Stimulated activated CD4-positive, alpha-beta T cell treated with anti-CD3 and anti-CD28 coated beads, Interleukin-1b, Interleukin-23, amount 100 ng/mL, for 48 hours (primary cell): ENCODE measurements at places on chromosomes 1 and 21.
A peak's percentile ranks its signal among the peaks of the same experiment; 100 is the strongest.

DNA sequence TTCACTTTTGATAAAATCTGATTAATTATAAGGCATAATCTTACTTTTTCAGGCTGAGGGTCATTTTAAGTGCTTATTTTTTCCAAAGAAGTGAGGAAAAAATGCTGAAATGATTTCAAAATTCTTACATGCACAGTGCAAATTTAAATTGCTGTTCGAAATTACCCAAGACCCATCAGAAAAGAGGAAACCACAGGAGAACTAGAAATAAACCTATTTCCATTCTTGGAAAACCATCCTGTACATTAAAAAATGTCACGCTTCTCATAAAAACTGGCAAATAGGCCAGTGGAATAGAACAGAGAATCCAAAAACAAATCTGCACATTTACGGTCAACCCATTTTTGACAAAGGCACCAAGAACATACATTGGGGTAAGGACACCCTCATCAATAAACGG, 414.9 kb downstream of the SMYD3 start:
- DNase-seq = no peak

GRCh38 chr1:221718381-221719277, 23.3 kb downstream of the DUSP10 start:
- DNase-seq = no peak

DNA sequence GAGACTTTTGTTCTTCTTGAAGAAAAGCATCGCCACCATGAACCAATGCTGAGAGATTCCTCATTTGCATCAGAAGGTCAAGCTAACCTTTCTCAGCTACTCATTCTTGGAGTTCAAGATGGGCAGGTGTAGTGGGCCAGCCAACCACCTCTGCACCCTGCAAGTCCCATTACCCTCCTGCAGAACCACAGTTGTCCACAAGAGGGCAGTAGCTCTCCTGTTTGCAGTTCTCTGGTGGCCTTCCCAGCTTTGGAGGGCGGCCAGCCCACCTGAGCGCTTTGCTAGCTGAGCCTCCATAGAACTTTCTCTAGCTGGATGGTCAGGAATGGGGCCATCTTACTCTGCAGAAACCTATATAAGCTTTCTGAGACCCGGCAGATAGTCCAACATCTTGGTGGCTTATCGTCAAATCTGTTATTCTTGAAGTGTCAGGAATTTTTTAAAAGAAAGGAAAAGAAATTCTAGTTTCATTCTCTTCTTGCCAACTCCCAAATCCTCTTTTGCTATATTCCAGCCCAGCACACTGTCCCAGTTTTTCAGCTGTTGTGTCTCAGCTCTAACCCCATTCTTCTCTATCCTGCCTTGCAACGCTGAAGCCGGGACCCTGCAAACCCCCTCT, 11.0 kb upstream of the LMX1A start:
- DNase-seq = peak; percentile 73

DNA sequence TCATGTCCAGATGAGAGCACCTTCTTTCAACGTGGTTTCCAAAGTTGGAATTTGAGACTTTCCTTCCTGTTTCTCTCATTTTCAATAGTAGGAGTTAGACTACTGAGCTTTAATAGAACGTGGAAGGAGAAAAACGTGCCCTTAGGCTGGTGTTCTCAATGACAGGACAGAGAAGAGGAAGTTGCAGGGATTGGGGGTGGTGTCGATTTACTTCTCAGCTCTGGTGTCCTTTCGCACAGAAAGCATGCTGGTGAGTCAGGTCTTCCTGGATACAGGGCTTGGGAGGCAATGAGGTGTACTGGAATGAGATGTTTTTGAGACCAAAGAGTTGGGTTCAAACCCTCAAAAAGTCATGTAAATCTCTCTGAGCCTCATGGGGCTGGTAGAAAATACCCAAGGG, 67.1 kb downstream of the HIVEP3 start:
- no peak for DNase-seq

DNA sequence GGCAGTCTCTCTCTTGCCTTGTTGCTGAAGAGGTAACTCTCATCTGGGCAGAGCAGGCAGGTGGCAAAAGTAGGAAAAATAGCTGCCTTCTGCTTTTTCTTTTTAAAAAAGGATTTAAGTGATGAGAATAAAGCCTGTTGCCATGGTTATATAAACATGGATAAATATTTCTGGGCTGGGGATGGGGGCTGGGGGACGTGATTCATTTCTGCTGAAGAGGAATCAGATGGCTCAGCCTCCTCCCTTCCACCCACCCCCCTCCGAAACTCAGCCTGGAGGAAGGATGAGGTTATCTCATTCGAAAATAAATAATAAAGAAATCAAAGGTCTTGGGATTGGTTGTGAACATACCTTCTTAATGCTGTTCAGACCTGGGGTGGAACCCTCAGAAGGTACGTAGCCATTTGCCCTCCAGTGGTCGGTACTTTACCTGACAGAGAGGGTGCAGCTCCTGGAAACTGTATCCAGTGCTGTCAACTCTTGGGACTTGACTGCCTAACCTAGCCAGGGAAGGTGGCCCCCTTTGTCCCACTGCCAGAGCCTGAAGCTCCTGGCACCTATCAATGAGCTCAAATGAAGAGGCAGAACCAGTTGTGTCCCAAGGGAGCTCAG, 3.8 kb upstream of the INKA2 start:
- no peak for DNase-seq

DNA sequence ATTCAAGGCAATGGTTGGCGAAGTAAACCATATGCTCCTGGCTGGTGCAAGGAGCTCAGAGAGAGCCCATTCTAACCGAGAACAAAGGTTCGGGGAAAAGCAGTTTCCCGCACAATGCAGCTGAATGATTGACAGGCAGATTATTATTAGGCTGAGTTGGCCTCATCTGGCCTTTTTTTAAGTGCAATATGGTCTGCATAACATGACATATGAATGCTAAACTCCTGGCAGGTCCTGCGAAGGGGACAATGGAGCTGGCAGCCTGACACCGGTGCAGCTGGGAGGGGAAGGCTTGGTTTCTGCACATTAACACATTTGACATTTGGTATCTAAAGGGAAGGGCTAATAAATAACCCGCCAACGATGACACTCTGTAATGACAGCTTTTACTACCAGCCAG, 92.0 kb downstream of the MIS18A start:
- DNase-seq = no peak

DNA sequence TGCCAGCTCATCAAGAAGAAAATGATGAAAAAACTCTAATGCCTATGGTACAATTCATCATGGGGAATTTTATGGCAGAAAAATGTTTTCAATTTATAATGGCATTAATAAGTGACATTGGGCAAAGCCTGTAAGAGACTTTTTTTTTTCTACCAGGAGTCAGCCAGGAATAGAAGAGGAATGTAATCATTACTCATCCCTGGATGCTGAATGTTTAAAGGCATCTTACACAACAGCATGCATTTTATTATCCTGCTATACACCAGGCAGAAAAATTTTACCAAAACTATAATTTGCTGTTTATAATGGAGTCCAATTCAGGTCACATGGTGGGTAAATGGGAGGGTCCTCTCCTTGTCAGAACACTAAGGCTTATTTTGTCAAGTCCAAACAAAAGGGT, 189.9 kb upstream of the BEND5 start:
- no peak for DNase-seq

- no peak for DNase-seq
Measured at GRCh38 chr1:171313319-171313834, 606 bp upstream of the FMO4 start.

DNA sequence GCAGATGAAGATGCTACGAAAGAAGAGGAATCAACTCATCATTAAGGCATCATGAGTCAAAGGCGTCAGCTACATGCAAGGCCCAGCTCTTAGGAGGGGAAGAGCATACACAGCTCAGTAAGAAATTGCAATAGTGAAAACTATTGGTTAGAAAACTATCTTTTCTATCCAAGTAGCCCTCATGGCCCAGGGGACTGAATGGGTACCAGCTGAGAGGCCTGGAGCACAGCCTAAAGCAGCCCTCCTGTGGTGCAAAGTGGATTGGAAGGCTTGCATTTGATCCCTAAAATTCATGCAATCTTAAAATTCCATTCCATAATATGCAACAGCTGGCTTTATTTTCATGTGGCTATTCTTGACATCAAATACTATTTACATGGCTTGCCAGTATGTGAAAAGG, 251.8 kb upstream of the USP24 start:
- no peak for DNase-seq

DNA sequence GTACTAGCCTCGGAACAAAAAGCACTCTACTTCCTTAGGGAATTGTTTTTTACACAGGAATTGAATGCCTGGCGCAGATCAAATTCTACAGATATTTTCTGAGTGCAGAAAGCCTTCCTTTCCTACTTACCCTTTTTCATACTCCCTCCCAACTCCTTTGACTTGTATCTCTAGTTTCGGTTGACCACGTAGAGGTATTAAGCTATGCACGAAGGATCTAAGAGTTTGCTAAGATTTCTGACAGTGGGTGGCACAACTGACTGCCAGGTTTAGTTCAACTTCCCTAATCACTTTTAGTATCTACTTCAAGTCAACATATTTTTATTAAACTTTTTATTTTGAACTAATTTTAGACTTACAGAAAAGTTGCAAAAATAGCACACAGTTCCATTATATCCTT, 5.0 kb downstream of the TOR1AIP2 start:
- DNase-seq = no peak

DNA sequence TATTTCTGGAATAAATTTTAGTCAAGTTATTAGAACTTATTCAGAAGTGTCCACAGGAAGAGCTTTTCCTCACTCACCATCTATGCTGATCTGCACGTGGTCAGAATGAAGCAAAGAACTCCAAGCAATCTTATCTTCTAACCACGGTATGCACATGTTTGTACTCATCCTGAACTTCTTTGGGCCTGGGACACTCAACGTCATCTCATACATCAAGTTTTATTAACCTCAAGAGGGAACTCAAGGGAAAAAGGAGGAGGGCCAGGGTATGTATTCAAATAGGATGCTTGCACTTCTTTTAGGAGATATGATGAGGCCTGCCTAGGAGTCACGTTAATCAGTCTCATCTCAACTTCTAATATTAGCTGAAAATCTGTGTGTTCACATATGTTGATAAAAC, 142.5 kb downstream of the C1orf94 start:
- no peak for DNase-seq

DNA sequence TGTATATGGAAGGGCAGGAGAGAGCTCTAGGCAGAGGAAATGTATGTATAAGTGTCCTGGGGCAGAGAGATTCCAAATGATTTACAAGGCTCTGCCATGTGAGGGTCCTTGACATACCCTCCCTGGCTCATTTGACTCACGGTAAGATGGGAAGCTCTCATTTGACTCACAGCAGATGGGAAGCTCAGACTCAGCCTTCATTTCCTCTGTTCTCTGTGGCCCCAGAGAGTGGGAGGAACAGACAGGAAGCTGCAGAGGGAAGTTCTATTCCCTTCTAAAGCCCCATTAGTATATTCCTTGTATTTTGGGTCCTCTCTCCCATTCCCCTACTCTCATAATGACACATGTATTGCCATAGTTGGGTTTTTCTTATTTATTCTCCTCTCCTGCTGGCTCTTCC, 44.9 kb downstream of the FOXD2 start:
- no peak for DNase-seq

DNA sequence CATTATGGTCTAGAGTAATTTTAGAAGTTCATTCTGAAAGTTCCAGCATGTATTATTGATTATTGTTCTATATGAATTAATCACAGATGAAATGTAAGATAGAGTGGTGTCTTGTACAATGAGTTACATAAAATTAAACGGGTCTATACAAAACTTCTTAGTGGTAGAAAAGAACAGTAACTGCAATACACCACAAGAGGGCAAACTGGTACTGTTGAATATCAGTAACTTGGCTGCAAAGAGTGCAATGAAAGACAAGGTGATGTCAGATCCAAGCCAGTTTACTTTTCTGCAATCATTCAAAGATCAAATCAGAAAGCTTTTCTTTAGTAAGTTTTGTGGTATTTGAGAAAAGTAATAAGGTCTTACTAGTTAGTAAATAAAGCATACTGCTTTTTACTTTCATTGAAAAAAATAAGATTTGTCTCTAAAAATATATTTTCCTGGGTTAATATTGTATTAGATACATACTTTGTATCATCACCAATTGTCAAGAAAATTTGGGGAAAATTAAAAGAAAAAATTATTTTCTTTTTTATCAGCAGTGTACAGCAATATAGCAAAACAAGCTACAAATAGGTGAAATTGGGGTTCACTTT, 66.4 kb upstream of the BTG3 start:
- DNase-seq = no peak

DNA sequence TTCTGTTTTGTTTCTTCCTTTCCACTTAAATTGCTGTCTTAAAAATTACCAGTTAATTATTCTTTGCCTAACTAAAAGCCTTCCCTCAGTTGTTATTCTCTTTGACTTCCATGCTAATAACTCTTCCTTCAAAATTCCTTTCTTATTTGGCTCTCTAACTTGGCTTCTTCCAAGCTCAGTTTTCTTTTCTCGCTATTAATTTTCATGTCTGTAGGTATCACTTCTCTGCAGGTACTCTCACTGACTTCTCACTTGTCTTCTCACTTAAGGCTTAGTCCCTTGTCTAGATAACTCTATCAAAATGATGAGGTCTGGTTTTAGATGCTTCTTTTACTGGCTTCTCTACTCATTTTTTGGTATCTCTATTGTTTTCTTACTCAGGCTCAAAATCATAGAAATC, 10.1 kb downstream of the CDC7 start:
- no peak for DNase-seq

GRCh38 chr1:3740042-3740441, 12.2 kb upstream of the CCDC27 start:
- DNase-seq = no peak

- no peak for DNase-seq
Measured at GRCh38 chr1:113534875-113535274, 144.6 kb downstream of the MAGI3 start.

DNA sequence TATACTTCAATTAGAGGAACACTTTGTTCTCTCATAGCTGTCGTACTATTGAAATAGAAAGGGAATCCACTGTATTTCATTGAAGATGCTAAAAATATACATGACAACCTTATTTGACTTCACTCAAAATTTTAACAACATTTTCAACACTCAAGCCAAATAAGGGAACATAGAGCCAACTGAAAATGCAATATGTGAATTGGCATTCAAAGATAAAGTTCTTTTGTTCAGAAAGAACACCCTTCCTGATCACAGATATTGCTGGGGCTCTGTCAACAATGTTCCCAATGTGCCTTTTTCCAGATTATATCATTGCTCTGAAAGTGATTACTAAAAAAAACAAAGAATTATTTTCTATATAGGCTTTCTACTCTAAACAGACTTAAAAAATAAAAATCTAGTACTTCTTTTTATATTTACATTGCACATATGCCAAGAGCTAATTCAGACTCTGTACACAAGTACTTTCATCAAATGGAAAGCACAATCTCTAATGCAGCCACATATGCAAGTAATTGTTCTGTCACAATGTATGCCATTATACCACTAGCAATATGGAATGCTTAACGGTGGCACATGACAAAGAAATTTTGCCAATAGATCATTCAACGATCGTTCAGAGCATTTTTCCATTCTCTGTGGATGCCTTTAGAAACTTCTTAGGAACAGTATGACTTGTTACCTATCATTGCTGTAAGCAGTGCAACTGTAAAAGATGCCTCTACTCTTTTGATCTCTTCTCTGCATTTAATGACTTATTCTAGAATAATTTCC, 171.0 kb downstream of the EIF4G3 start:
- no peak for DNase-seq

- DNase-seq = no peak
Measured at GRCh38 chr1:109929588-109930251, 19.1 kb downstream of the CSF1 start.

GRCh38 chr21:15408089-15408488, 321.7 kb upstream of the USP25 start:
- DNase-seq = no peak
